ENCODE measurements at places on chromosomes 3 and 15.

GRCh38 chr3:24680214-24680967, 185.7 kb upstream of the THRB start:
- DNase-seq = no peak

DNA sequence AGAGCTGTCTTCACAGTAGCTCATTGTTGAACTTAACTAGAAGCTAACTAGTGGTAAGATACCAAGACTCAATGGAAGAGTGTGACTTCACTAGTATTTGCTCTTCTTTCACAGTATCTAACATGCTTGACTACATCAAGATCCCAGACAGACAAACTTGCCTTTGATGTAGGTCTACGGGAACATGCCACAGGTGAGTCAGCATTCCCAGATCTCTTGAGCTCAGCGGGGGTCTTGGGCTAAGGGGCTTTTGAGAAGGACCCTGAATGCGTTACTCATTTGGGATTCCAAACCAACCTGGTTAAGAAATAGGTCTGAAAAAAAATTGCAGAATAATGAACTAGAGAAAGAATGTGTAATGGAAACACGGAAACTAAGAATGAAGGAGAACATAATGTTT, 222.4 kb downstream of the RYR3 start:
- DNase-seq = no peak

- no peak for DNase-seq
These were observed 28.6 kb upstream of the UBE2E2 start for GRCh38 chr3:23174426-23175039.

DNA sequence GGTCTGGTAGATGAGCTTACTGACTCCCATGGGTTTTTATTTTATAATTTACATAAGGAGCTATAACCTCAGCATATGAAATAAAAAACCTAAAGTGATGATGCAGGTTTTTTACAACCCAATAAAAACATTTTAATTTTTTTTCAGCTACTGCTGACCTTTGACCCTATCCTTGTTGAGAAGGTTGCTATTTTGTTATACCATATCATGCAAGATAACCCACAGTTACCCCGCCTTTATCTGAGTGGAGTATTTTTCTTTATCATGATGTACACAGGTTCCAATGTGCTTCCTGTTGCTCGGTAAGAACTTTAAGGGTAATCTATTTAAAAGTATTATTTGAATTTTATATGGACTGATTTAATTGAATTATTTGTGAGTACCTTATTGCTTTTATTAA, 70.8 kb downstream of the DNAJC13 start:
- no peak for DNase-seq

GRCh38 chr3:50165910-50166538, 10.9 kb downstream of the SEMA3F start:
- no peak for DNase-seq

DNA sequence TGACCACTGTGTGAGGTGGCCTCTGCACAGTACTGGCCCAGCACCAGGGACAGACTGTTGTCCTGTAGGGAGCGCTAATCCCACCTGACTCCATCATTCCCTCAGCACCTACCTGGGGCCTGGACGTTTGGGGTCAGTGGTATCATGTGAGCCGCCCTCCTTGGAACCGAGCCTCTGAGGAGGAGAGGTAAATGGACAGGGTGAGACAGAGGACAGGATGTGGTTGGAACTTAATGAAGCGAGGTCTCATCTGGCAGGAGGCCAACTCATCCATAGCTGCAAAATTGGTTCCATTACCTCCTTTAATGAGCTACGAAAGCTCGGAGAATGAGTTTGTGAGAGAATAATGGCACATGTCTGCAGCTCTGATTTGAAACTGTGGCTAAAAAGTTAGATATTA, 13.9 kb downstream of the MAPKAPK3 start:
- peak; percentile 13 for DNase-seq

DNA sequence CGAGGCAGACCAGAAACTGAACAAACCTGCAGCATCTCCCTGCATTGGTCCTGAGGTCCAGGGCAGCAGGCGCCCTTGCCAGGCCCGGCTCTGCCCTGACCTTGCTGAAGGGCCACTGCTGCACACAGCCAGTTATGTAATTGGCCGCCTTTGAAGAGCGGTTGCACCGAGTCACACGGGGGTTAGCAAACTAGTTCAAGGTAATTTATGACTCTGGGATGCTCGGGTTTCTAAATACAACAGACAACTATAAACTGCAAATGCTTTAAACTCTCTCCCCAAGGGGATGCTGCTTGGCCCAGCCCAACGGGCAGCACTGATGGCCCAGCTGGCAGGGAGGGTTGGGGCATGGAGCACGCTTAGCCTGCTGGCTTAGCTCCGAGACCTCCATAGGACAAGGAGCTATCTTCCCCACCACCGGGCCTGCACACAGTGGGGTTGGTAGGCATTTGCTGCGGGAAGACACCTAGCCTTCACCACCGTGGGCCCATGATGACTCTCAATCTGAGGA, 60.3 kb upstream of the IQSEC1 start:
- no peak for DNase-seq

- no peak for DNase-seq
These were observed 14.1 kb upstream of the SATB1 start for GRCh38 chr3:18439281-18439680.

DNA sequence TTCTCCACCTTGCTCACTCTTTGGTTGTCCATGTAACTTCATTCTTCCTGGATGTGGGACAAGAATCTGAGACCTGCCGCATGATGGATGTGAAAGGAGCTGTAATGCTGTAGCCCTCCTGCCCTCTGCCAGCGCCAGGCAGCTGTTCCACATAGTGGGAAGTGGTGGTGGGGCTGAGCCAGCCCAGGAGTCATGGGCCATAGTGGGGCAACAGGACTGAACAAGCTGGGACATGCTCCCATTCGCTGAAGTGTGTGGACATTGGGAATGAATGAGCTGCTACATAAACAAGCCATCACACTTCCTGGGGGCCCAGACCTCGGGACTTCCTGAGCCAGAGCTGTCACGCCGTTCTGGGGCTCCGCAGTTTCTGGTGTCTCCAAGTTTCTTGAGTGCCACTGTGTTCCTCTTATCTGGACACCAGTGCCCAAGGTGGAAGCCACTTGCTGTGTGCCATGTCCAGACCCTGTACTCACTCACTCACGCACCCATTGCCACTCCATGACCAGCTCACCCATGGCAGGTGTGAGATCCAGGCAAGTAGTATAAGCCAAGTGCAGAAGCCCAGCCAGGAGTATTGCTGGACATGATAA, 624.3 kb upstream of the EPHA6 start:
- DNase-seq = no peak

DNA sequence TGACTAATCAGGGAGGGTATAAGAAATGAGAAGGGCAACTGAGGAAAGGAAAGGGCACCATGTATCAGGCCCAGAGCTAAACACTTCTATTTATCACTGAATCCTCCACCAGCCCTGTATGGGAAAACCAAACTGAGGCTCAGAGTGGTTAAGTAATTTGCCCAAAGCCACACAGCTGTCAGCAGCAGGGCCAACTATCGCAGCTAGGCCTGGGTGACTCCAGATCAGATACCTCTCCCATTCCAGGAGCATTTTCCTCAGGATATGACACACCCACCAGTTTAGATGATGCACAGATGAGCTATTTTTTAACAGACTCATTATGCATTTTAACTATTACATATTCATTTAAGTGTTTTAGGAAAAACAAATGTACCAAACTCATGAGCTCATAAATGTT, 14.5 kb downstream of the NUP210 start:
- DNase-seq = no peak

DNA sequence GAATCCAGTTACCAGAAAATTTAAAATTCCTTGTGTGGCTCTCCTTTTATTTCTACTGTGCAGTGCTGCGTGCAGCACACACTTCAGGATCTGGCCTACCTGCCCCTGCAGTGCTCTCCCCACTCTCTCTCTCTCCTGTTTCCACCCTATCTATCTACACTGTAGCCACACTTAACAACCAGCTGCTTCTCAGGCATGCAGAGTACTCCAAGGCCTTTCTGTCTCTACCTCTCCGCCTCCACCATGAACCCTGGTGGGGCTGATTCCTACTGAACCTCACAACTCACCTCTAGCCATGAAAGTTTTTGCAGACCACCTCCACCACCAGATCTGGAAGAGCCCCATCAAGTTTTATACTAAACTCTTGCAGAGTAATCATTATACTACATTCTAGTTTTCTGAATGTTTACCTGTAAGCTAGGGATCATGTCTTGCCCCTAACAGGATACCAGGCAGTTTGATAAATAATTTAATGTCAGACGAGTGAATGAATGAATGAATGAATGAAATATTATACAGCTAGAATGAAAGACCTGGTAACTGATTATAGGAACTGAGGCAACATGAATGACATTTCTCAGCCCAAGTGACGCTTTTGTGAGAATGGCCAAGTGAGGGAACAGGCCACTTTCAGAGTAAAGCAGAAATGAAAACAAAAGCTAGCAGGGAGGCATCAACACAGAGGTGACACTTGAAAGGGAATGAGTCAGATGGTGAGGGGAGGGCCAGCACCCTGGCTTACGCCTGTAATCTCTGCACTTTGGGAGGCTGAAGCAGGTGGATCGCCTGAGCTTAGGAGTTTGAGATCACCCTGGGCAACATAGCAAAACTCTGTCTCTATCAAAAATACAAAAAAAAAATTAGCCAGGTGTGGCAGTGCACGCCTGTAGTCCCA, 363.5 kb downstream of the FOXP1 start:
- DNase-seq = no peak

- DNase-seq = no peak
These were observed 293.5 kb upstream of the SOX2 start for GRCh38 chr3:181418233-181418632.

GRCh38 chr3:182957226-182957625, 23.1 kb downstream of the DCUN1D1 start:
- DNase-seq = no peak

DNA sequence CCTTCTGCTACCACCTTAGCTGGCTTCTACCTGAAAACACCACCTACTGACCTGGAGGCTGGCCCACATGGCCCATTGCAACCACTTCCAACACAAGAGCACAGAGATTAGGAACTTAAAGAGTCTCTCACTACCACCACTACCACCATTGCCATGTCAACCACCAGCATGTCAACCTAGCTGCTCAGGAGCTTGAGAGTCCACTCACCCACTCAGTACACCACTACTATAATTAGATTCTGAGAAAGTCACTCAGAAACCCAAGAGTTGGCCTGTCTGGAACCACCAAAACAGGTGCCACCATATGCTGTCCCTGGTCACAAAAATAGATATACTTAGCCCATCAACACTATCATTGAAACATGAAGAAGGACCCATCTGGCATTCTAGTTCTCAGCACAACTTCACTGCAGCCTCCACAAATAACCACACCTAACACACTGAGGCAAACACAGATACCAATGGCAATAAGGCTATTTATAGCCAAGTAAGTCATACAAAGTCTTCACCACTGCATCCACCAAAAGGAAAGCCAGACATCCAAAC, 806.7 kb upstream of the EPHA6 start:
- no peak for DNase-seq

GRCh38 chr3:38524141-38524739, 28.1 kb downstream of the EXOG start:
- DNase-seq = no peak

DNA sequence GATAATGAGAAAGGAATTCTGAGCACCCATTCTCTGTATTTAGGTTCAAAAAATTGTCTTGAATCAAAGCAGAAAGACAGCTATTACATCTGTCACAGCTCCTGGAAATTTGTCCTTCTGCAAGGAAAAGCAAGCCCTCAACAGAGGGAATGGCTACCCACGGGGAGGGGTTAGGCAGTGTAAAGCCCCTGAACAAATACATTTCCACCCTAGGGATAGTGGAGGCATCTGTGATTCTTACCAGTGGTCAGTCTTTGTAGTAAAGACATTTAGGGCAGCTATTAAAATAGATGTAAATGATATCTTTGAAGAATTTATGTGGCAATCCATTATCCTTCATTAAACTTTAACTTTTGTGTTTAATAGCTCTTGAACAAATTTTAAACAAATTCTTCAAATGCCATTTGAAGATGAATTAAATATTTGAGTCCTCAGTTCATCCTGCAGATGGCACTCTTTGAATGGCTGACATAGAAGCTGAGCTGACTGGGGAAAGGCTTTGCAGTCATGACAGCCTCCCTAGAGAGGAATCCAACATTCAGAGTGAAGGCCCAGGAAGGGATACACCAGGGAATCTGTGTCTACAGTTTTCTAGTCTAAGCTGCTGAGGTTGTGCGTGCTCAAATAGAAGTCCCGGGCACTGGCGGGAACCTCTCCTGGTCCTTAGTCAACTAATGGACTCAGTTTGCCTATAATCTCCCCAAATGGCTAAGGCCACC, 359.7 kb upstream of the ROPN1 start:
- DNase-seq = peak; percentile 73

DNA sequence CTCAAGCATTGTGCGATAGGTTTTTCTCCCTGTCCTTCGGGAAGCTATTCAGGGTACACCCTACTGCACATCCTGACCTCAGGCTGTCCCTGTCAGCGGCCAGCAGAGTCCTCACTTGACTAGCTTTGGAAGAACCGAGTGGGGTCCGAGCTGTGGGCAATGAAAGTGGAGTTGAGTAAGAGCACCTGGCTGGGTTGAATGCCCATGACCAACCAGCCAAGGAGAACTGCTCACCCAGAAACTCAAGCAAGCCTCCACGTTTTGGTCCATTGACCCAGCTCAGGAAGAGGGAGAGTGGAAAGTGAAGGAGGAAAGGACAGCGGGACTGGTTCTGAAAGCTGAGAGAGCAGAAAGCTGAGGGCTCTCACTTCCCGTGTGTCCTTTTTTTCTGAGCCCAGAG, 36.0 kb upstream of the HDGFL3 start:
- DNase-seq = no peak

- no peak for DNase-seq
These were observed 287.8 kb downstream of the FAM43A start for GRCh38 chr3:194973366-194974000.

DNA sequence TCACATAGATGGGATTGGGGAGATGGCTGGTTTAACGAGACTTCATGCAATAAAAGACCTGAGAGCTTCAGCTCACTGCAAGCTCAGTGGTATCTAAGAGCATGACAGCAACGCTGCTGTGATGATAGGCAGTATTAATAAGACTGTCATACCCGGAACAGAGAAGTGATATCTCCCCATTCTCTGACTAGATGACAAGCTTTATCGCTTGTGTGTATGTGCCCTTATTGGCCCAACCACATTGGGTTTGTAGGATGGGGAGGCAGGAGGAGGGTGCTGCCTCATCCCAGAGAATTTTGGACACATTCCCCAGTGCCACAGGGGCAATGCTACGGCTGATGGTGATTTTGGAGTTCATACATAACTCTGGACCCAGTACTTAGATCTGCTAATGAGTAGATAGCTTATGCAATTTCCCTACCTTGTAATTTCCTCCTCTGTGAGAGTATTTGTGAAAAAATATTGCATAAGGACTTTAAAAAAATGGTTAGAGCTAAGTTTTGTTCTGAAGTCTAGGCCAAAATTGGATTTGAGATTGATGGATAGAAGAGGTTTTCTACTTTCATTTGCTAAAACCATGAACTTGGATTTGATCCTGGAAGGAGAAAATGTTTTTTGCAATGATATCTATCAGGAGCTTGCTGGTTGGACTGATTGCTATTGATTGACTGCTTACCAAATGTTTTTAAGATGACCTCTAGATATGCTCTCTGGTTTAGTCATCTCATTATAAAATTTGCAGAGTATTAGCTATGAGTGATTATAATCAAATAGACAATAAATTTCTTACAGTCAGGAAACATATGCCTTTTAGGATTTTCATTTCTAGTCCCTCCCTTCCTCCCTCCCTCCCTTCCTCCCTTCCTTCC, 14.0 kb upstream of the TMEM212 start:
- DNase-seq = no peak

GRCh38 chr15:64355348-64355943, 527 bp downstream of the CSNK1G1 start:
- no peak for DNase-seq

- DNase-seq = no peak
These were observed 33.1 kb downstream of the GRK7 start for GRCh38 chr3:141796081-141796888.
